ENCODE measurements at places on chromosomes 5 and 9.

DNA sequence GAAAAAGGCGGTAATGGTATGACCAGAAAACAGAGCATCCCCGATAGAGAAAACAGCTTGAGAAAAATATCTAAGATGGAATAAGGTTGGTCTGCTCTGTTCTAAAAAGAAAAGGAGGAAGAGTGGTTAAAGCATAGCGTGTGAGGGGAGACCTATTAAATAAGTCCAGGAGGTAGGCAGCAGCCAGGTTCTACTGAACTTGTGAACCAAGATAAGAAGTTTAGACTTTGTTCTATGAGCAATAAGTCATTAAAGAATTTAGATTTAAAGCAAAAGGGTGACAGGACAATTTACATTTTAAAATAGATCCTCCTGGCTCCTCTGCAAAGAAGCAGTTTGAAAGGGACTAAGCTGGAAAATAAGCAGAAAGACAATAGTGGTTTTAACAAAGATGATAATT is 81.3 kb upstream of the COX7C start:
- DNase-seq = no peak

DNA sequence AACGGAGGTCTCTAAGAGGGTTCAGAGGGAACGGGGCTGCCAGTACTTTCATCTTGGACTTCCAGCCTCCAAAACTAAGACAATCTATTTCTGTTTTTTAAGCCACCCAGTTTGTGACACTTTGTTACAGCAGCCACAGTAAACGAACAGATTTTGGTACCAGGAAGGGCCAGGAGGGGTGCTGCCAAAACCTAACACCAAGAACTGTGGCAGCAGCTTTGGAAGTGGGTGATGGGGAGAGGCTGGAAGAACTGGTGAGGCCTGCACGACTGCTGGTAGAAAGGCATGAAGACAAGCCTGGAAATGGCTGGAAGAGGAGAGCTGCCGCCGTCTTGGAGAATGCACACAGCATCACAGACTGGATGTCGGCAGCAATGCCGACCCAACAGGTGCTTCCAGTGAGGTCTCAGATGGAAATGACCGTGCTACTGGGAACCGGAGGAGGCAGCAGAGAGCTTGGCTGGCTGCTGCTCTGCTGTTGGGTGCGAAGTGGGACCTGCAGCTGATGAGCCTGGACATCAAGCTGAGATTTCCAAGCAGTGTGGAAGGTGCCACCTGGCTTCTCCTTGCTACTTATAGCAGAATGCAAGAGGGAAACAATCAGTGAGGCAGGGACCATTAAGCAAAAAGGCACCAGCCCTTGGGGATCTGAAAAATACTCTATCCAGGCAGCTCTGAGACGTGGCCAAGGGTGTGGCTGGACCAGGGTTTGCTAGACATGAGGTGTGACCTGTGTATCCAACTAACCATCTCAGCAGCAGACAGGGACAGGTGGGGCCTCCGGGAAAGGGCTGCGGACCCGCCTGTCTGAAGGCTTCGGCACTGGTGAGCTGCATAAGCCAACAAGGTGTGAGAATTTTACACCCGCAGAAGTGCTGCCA is 4.7 kb upstream of the TMEM210 start:
- DNase-seq = no peak

- peak; percentile 80 for DNase-seq
These were observed 64.5 kb downstream of the STARD4 start for GRCh38 chr5:111447822-111448221.

DNA sequence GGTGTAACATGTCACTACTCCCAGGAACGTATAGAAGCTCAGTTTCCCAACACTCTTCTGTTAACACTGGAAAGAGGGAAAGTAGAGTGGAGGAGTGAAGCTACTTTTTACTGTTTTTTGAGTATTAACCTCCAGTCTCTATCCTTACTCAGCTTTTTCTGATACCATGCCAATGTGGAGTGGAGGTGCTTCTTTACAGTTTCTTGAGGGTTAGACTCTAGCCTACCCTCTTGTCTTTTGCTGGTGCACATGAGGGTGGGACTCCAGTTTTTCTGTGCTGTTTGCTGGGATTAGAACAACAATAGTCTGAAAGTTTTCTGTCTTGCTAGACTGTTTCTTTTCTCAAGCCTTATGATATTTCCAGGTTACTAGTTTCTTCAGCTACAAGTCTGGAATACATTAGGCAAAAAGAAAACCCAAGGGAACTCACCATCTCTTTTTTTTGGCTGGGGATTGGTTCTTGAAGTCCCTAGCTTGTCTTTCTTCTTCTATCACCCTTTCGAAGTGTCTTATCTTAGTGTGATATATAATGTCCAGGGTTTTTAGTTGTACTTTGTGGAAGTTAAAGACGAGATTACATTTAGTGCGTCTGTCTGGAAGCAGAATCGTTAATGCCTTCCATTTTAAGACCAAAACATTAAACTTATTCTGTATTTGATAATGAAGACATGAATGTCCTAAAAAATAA is 35.9 kb downstream of the PRR16 start:
- no peak for DNase-seq

DNA sequence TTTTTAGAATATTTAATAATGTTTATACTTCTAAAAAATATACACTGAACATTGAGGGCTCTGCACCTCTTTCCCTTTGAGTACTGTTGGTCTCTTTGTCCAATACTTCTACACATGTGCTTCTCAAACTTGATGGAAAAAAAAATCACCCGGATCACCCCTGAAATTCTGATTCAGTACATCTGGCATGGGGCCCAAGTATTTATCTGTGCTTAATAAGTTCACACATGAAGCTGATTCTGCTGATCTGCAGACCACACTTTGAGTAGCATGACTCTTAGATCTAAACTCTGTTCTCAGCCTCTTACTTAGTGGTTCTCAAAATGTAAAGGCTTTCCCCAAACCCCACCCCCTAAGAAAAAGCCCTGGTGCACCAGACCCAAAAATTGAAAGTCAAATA is 12.0 kb downstream of the RUSC2 start:
- DNase-seq = no peak

- DNase-seq = no peak
These were observed 527 bp upstream of the SREK1 start for GRCh38 chr5:66143473-66144073.

DNA sequence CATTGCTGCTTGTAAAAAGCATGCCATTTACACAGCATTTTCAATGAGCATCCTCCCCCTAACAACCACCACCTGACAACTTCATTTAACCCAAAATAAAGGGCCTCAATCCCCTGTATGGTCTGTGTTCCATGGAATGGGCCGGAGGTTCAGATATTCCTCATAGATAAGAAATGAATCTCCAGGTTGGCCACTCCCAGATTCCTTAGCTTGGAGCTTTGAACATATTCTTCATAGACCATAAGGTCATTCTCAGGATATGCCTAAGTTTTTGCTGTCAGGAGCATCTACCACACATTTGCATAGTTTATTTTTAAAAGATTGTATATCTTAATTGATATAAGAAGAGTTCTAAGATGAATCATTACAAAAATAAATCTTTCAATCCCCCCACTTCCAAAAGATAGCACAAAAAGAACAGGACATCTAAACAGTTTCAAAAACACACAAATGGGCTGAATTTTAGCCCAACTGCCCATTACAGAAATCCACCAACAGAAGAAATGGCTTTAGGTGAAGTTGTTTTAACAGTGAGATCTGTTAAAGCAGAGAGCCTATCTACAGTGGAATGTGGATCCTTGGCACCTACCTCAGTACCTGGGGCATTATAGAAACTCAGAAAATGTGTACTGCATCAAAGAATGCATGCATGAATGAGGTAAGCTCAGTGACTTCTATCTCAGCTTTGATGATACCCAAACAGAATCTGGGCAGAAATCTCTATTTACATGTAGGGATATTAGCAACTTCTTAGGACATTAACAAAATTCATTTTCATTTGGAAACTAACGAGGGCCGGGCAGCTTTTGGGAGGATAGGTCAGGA is 179.8 kb downstream of the SEC61B start:
- no peak for DNase-seq

Data from DMS79 (cell line).